Mucosa of gallbladder (tissue), 1 donor: ENCODE measurements at places on chromosomes 7 and 10.

- DNase-seq, result no peak
Observed at GRCh38 chr10:38025283-38025682, 14.8 kb downstream of the ZNF33A start.

DNA sequence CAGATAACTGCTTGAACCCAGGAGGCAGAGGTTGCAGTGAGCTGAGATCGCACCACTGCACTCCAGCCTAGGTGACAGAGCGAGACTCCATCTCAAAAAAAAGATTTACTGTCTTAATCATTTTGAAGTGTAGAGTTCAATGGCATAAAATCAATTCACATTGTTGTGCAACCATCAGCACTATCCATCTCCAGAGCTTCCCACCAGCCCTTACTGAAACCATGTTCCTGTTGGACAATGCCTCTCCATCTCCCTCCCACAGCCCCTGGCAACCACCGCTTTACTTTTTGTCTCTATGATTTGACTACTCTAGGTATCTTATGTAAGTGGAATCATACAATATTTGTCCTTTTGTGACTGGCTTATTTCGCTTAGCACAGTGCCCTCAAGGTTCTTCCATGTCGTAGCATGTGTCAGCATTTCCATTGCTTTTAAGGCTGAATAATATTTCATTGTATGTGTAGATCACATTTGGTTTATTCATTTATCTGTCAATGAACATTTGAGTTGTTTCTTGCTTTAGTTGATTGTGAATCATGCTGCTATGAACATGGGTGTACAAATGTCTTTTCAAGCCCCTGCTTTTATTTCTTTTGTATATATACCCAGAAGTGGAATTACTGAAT lies 33.1 kb downstream of the NACAD start:
- no peak for DNase-seq

GRCh38 chr10:3850999-3851937 lies 66.3 kb upstream of the KLF6 start:
- DNase-seq, result no peak

- DNase-seq, result no peak
Observed at GRCh38 chr7:138864667-138865066, 66.7 kb upstream of the ATP6V0A4 start.

DNA sequence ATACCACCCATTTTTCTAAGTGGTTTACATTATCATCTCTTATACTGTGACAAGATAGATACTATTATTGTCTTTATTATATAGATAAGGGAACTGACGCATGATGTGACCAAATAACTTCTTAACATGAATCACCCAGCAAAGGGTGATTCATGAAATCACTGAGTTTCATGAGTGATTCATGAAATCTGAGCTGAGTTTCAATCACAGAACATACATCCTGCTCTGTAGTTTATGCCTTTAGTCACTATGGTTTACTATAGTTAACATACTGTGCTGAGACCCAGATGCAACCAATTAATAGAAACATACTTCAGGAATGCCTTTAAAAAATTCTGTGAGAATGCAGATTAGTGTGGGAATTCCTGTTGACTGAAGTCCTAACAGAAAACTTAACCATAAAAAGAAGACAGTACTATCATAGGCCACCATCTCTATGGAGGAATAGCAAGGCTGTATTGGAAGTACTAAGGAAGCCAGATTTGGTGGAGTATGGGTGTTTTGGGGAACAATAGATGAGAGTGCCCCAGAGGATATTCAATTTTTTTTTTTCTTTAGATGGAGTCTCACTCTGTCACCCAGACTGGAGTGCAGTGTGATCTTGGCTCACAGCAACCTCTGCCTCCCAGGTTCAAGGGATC lies 43.1 kb upstream of the SEMA3A start:
- DNase-seq, result no peak

DNA sequence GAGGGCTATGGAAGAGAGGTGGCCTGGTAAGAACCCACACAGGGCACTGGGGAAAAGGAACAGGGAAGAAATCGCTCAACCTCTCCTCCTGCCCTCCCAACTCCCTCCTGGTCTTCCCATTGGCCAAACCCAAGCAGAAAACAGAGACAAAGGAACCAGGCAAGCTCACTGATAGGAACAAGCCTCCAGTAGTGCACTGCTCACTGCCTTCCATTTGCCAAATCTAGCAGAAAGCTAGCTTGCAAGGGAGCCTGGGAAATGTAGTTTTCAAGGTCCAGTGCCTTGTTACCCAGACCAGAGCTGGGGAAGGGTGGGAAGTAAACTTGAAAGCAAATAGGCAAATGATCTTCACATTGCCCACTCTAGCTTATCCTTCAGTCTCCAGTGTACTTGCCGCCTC lies 556.1 kb upstream of the AUTS2 start:
- DNase-seq, result no peak

GRCh38 chr10:52027055-52027705 lies 286.9 kb upstream of the DKK1 start:
- no peak for DNase-seq
